ENCODE measurements at places on chromosomes 11 and 22.

DNA sequence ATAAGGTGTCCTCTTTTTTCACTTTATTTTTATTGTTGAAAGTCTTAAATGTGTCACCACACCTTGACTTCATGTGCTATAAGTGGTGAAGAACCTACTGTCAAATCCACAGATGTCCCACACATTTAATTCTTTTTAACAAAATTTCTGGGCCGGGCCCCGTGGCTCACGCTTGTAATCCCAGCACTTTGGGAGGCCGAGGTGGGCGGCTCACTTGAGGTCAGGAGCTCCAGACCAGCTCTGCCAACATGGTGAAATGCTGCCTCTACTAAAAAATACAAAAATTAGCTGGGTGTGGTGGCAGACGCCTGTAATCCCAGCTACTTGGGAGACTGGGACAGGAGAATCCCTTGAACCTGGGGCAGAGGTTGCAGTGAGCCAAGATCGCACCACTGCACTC lies 3.0 kb downstream of the CBL start:
- no peak for DNase-seq

DNA sequence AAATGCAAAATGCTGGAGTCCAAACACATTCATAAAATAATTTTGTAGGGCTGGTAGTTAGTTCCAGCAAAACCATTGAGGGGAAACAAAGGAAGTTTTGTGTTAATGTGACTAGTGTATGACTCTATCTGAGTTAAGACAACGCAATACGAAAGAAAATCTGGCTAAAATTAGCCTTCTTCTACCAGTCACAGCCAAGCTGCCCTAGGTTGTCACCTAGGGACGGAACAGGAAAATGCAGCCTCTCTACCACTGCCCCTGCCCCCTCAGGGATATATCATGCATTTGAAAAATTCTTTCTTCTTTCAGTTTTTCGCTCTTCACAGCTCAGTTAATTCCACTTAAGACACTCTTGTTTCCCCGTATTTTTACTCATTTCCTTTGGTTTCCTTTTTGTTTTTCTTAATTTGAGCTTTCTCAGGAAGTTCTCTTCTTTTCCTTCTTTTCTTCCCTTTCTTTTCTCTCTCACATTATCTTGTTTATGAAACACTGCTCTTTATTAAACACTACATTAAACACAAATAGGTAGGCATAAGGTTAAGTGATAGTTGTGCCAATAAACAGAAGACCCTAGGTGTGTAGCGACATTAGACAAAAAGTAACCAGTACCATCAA lies 30.6 kb downstream of the KIRREL3 start:
- DNase-seq = no peak

DNA sequence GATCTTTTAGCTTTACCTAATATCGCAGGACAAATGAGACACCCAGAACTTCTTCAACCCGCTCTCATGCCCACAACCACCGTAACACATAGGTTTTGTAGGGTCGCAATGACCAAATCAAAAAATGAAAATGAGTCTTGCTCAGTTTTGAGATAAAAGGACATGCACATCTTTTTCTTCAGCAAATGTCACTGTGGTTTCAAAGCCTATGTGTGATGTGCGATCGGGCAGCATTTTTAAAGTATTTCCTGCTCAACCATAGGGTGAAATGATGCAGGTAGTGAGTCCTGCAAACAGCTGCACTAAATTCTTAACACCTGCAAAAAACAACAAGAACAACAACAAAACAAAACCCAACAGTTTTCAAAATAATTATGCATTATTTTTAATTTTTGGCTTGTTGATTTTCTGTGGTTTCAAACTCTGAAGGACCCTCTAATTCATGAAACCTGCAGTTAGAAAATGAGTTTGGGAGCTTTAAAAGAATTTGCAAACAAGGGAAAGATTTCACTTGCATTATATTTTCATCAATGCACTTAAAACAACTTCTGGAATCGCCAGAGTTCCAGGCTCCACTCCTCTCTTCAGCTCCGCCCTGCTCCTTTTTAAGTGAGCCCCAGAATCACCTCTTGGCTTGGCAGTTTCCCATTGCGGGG lies 79.4 kb downstream of the PRR5L start:
- DNase-seq = no peak

DNA sequence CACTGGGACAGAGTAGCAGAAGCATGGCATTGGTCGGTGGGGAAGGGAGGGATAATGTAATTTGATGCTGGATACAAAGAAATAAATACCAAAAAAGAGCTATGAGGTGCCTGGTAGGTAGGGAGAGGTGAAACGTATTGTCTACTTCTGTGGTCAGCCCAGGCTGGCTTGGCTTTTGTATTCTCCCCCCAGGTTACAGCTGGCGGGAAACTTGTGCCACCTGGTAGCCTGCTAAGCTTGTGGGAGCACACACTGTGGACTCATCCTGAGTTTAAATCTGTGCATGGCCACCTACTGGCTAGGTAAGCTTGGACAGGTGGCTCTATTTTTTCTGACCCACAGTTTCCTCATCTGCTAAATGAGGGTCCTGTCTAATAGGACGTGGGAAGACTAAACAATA lies 165.2 kb upstream of the E2F8 start:
- DNase-seq = no peak

- no peak for DNase-seq
Observed at GRCh38 chr22:39931251-39931650, 28.9 kb upstream of the TMA7B start.

- DNase-seq = no peak
Observed at GRCh38 chr11:63939397-63939891, 642 bp downstream of the NAA40 start.

DNA sequence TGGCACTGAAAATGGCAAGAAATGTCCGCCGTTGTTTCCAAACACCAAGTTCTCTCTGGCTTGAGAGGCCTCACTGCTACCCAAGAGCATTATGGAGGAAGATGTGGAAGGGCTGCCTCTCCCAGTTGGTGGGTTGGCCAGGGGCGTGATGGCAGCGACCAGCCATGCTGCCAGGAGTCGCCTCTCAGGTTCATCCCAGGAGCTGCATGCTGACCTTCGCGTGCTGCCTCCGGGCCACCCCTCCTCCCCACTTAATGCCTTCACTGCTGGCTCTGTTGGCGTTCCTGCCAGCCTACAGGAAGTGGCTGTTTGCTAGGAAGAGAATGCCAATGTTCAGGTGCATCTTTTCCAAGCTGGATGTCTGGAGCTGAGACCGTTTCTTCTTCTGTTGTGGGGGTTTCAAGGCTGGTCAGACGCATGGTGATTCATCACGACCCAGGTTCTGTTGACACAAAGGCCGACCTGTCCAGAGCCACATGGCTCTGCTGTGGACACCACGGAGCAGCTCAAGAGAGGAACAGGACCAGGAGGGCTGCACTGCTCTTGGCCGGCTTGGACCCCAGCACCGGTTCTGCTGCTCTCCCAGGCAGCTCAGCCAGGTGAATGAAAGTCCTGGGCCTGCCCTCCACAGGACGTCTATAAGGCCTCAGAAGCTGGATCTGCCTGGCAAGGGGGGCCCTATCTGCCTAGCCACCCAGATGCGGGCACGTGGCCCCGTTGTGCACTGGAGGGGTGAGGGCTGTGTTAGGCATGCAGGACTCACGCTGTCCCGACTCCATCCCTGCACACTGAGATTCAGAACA lies 25.1 kb downstream of the TBX1 start:
- DNase-seq = no peak

DNA sequence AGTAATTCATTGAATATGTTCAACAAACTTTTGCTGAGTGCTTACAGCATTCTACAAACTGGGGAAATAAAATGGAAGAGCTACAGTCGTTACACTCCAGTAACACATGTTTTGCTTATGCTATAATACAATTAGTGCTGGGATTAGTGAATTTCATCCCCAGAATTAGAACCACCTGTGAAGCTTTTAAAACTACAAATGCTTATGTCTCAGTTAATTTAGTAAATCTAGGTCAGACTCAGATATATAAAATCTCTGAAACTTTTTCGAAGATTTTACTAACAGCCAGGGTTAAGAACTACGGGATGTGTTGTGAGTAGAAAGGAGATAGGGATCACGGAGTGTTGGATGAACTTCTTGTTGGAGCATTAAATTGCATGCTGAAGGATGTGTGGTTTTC lies 33.7 kb upstream of the EED start:
- no peak for DNase-seq

GRCh38 chr11:72105888-72106287 lies at the start of gene TOMT:
TOMT (plus strand) TSS chr11:72105924; CDS start chr11:72105952, 28 bp downstream.
- DNase-seq = no peak

DNA sequence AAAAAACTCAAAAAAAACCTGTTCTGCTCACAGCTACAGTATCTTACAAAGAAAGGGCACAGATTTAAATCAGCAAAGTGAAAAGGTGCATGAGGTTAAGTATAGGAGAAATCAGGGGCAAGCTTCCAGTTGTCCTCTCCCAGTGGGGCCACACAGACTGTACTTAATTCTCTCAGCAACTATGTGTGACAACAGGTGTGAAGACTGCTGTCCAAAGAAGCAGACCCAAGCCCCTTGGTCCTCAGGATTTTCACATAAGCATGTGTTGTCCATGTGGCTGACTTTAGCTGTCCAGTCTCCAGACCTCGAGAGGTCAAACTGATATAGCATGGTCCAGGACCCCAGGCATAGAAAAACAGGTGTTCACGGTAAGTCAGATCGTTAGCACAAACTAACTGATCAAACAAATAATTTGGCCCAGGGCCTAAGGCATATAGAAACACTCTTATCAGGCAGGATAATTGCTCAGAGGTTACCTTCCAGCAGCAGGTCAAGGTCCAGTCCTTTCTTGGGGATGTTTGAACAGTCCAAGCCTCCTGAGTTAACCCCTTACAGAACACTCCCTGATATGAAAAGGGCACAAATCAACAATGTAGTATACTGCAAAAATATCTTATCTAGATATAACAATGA lies 21.1 kb upstream of the CSTF3 start:
- DNase-seq = no peak

GRCh38 chr11:130471731-130472433 lies 23.4 kb downstream of the ADAMTS15 start:
- DNase-seq = no peak

DNA sequence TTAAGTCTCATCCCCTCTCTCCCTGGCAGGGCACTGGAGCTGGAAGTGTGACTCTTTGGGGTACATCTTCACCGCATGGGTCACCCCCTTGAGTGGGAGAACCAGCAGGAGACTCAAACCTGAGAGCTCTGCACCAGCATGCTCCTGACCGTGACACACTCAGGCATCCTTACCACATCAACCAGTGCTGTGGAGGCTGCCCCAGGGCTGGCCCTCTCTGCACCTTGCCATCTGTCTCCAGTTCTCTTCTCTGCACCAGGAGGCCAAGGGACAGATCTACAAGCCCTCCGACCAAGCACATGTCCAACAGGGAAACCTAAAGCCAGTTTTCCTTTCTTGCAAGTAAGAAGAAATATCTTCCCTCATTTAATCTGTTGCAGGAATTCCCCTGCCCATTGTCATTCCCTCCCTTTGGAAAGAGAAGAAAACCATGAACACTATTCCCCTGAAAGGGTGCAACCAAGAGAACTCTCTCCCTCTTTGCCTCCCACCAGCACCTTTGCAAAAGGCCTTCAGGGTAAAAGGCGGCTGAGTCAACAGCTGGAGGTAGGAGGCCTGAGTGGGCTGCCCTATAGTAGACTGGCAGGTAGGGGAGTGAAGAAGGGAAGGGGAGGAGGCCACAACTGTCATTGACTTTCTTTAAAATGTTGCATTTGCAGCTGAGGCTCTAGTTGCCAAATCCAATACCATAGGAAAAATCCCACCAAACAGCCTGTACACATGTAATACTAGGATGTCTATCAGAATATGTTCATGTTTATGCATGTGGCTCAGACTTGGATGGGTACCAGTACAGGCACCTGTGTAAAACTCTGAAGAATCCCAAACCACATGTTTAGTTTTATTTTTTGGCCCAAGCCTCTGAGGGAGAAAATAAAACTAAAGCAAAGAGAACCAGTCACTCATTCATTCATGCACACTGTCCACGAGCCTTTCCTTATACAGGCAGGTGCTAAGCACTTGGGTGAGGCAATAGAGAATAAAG lies 117.0 kb downstream of the WT1 start:
- DNase-seq = no peak

- DNase-seq = no peak
Observed at GRCh38 chr22:46626911-46627805, 7.0 kb downstream of the GRAMD4 start.

GRCh38 chr11:47111318-47111804 lies 65.3 kb downstream of the ARFGAP2 start:
- no peak for DNase-seq

DNA sequence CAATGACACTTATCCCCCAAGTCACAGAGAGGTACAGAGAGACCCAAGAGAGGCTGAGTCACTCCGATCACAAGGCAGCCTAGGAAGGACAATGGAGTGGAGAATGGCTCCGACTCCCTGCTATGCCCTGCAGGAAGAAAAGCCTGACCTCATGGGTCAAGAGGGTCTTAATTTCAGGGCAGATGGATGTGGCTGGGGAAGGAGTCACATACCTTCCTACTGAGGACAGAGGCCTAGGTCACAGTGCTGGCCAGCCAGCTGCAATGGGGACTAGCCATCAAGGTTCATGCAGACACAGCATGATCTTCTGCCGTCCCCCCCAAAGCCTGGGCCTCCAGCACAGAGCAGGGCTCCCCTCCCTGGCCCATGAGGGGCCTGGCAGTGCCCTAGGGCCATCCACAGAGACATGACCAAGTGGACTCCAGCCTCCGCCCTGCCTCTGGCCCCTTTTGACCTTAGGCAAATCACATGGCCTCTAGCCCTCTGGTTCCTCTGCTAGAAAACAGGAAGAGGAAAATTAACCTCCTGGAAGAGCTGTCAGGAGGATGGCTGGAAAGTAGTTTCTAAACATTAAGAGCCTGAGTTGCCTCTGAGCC lies 1.8 kb downstream of the ARRB1 start:
- DNase-seq = peak; percentile 76

DNA sequence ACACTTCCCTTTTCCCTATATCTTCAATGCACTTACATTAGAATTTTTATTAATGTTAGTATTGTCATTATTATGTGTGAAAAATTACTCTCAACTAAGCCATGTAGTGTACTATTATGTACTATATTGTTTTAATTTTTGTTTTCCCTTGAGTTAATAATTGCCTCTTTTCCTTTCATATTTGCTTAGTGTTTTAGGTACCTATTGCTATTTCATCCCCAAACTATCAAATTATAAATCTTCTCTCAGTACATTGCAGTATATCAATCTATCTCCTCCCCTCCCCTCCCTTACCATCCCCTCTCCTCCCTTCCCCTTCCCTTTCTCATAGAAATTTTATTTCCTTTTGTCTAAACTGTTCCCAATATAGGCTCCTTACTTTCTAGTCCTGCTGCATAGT lies 12.8 kb upstream of the TENM4 start:
- DNase-seq = no peak

GRCh38 chr11:86161837-86162236 lies 82.7 kb upstream of the EED start:
- no peak for DNase-seq

DNA sequence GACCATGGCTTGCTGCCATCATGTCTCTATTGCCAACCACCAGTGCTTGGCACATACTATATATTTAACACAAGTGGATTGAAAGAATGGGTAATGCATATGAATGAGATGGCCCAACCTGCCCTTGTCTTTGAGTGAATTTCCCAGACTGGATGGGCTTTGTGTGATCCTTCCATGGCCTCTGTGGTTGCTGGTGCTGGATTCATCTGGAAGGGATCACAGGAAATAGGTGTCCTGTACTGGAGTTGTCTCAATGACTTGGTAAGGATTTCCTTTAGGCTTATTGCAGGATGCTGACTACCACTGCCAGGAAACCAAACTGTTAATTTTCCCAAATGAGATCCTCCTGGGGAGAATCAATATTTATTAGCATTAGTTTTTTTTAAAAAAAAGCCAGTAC lies 328.6 kb downstream of the TMEM135 start:
- DNase-seq = no peak

Measured in upper lobe of right lung (tissue), 1 donor.